Cortex of kidney (tissue), 1 donor: ENCODE measurements at places on chromosomes 5 and 9.

- DNase-seq: no peak
Observed at GRCh38 chr5:50445296-50445949, 4.3 kb upstream of the EMB start.

DNA sequence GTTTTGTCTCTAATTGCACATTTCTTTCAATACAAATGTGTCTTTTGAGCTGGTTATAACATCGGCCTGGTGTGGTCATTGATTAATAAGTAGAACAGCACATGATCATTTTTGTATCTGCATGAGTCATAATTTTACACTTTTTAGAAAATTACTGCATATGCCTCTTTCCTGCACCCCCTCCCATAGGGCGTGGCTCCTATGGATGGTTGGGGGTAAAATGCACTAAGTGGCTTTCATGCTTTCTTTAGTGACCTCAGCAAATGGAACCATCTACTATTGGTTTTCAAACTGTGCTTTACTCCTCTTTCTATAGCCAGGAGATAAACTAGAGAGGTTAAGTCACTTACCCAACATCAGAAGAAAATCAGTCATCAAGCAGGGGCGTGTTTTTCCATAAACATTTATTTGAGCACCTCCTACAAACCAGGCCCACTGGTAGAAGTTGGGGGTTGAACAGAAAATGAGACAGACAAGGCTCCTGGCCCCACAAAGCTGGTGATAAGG, 3.8 kb downstream of the ANXA6 start:
- DNase-seq: no peak

GRCh38 chr9:4738866-4739586, 2.0 kb downstream of the AK3 start:
- DNase-seq: no peak

DNA sequence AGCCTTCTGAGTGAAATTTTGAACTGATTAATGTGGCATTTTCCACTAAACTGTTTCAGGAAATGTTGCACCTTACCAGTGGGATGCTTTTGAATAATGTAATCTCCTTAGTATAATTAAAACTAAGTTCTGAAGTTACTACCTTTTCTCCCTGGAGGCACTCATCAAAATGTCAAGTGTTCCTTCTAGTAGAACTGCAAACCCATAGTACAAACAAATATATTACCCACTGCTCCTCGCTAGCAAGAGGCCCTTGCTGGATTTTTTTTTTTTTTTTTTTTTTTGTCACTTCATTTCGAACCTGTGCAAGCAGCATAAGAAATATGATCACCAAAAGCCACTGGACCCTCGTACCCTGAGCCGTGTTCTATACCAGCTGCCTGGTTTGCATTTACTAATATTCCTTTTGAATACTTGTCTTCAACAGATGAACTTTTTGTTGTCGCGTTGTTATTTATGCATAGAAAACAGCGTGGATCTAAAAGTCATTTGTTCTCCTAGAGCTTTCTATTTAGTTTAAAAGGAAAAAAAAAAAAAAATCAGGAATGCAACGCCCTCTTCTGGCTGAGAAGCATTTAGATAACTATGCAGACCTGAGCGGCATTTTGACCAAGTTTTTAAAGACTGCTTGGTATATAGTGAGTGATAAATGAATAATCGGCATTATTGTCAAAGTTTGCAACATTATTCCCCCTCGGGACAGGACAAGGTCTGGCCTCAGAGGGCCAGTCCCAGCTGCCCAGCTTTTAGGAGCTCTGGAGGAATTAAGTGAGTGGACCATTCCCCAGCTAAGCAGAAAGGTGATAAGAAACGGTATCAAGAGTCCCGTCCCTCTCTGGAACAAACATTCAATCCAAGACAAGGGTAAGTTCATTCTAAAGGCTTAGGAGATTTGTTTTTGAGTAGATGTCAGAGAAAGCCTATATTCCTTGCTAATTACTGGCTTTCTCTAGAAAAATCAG, 162.5 kb upstream of the KIF2A start:
- DNase-seq: no peak

- DNase-seq: no peak
Observed at GRCh38 chr9:116466271-116467235, 220.6 kb upstream of the TRIM32 start.

- no peak for DNase-seq
Observed at GRCh38 chr9:90860826-90861225, 59.2 kb downstream of the SYK start.

DNA sequence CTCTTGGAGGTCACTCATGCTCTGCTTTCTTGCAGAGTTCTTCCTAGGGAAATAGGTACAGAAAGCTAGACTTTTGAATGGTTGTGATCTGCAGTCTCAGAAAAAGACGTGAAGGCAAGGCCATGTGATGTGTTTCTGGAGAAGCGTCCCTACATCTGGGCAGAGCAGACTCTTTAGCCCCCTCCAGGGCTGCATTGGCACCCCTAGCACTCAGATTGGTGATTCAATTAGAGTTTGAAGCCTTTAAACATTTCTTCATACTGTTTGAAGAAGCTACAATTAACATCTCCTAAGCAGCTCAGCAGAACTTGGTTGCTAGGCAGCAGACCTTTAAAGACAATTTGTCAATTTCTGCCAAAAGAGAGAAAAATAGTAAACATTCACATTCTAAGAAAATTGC, 21.6 kb downstream of the JADE2 start:
- DNase-seq: no peak

DNA sequence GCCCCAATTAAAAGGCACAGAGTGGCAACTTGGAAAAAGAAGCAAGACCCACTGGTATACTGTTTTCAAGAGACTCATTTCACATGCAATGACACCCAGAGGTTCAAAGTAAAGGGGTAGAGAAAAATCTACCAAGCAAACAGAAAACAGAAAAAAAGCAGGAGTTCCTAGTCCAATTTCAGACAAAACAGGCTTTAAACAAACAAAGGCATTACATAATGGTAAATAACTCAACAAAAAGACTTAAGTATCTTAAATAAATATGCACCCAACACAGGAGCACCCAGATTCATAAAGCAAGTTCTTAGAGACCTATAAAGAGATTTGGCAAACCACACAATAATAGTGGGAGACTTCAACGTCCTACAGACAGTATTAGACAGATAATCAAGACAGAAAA, 215.8 kb downstream of the SLCO4C1 start:
- no peak for DNase-seq

DNA sequence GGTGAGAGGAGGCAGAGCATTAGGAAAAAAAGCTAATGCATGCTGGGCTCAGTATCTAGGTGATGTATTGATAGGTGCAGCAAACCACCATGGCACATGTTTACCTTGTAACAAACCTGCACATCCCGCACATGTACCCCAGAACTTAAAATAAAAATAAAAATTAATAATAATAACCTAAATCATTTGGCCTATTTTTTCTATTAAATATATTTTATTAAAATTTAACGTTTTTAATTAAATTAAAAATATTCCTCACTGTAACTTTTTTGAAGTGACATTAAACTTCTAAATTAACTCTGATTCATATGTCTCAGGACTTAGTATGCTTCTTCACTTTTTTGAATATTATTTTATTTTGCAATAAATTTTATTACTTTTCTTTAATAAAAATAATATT, 83.7 kb upstream of the PARP8 start:
- no peak for DNase-seq

DNA sequence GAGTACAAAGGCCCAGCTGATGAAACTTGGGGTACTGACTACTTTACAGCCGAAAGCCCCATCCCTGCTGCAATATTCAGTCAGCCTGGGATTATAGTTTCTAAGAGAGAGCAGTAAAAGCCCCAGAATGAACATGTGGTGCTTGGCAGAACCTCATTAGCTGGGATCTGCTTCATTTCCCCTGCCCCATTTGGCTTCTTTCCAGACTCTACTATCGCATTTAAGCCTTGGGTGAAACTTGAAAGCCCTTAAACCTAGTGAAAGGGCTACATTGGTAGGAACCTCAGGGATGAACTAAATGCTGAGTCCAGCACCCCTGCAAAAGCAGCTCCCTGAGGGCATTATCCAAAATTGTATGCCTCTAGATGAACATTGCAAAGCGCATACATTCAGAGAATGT, 631.1 kb downstream of the ACTL7B start:
- DNase-seq: no peak

DNA sequence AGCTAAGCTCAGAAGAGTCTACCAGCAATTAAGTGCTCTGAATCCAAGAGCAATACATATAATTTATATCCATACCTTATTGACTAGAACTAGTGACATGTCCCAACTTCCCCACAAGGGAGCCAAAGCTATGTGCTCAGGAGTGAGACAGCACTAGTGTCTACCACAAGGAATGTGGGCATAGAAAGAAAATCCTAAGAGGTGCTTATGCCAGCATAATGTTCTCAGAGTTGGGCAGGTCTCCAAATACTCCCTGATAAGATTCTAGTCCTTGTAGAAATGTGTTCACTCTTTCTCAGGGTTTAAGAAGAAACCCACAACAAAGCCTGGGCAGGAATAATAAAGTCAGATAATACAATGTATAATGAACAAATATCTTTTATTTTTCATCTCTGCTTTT, 275.1 kb downstream of the BRINP1 start:
- DNase-seq: no peak

DNA sequence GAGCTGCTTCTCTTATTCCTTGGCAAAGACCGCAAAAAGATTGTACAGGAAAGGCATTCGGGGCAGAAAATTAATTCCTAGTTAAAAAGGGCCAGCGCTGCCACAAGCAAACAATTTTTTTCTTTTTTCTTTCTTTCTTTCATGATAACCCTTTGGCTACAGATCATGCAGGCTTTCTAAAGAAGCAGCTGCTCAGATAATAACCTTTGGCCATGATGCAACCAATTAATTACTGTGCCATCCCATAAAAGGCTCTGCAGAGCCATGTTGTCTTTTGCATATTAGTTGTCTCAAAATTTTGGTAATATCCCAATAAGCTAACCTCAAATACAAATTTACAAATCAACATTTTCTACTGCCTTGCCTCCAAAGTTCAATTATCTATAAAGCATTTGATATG, 758.4 kb upstream of the SEMA6A start:
- no peak for DNase-seq

DNA sequence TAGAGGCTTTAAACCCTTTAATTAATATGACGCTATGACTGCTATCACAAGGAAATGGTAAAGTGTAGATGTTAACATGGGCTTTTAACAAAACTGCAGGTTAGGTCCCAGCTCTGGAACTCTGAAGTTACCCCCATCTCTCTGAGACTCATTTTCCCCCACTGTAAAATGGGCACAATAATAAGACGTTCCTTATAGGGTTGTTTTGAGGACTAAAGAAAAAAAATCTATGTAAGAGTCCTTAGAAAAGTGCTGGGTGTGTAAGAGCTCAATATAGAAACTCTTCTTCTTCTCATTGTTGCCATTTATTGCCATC, 45.8 kb upstream of the STK32A start:
- DNase-seq: no peak

DNA sequence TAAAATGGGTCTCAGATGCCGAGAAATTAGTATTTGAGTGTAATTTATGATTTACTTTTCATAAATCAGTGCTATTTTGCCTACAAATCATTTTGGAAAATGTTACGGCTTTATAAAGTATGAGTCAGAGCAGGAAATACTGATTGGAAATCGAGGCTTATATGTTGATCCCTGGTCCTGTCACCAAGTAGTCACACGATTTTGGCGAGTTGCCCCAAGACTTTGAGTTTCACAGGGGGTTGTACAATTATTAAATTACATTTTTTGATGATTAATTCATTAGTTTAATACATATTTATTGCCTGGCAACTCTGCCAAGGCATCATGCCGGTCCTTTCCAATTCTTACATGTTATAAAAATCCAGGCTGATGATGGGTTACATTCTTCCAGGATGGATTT, 443.9 kb upstream of the KLF4 start:
- DNase-seq: no peak

DNA sequence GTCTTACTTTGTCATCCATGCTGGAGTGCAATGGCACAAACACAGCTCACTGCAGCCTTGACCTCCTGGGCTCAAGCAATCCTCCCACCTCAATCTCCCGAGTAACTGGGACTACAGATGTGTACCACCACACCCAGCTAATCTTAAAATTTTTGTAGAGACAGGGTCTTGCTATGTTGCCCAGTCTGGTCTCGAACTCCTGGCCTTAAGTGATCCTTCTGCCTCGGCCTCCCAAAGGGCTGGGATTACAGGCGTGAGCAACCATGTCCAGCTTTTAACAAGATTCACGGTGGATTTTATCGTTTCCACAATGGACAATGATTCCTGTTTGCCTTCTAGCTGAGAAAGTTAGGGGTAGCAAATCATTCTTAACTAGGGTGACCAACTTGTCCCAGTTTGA, 165.9 kb downstream of the ZNF608 start:
- DNase-seq: no peak

GRCh38 chr5:55219770-55220169, 7.3 kb downstream of the MCIDAS start:
- no peak for DNase-seq
